ENCODE measurements at places on chromosomes 5 and 9. TPM values are rescaled to one million over a fixed set of nuclear protein-coding genes. Genes with fewer than 3 reads are reported as not detected.

GRCh38 chr5:74725331-74725730 lies 40.3 kb downstream of the HEXB start:
- H3K27me3 ChIP-seq, result no peaks in the 10 kb centered on the region
- DNase-seq, result no peak

DNA sequence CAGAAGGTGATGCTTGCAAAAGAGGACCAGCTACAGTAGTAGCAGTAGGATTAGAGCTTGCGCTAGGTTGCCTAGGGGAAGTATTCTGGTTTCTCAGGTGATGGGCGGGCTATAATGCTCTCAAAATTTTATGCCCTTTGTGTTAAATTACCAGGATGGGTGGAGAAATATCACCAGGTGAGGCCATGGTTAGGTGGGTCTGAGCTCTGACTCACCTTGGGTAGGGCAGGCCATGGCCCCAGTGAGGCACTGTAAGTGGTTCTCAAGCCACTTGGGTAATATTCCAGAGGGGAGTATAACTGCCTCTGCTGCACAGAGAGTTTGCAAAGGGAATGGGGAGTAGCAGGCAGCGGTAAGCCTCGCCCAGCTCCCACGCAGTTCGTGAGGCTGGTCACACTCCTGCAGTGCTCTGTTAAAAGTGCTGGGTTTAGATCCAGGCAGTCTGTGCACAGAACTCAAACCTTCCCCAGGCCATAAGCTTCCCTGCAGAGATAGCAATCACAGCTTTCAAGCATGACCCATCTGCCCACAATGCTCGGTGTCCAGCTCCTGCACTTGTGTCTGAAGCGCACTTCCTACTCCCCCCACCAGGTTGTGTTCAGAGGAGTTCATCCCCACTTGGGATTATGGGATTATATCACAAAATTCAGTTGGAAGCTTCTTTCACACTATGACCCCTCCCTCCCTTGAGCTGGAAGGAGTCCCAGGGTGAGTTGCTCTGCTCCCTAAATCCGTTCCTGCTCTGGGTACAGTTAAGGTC lies 575.0 kb downstream of the CHSY3 start:
- no peaks in the 10 kb centered on the region for H3K27me3 ChIP-seq
- H3K4me3 ChIP-seq, result no peak overlapping the region
- no peak for DNase-seq
- no peaks in the 10 kb centered on the region for H3K36me3 ChIP-seq
- no peak overlapping the region for H3K27ac ChIP-seq

- H3K27me3 ChIP-seq, result no peaks in the 10 kb centered on the region
- H3K36me3 ChIP-seq, result no peaks in the 10 kb centered on the region
- no peak for DNase-seq
- no peak overlapping the region for H3K27ac ChIP-seq
- no peak overlapping the region for H3K4me3 ChIP-seq
Measured at GRCh38 chr5:59582746-59583145, 310.8 kb downstream of the PDE4D start.

- no peak overlapping the region for H3K4me3 ChIP-seq
- H3K4me1 ChIP-seq, result no peaks in the 10 kb centered on the region
- DNase-seq, result no peak
- no peaks in the 10 kb centered on the region for H3K36me3 ChIP-seq
- H3K27ac ChIP-seq, result no peak overlapping the region
- no peaks in the 10 kb centered on the region for H3K27me3 ChIP-seq
Measured at GRCh38 chr5:102719886-102720285, 35.2 kb upstream of the PAM start.

DNA sequence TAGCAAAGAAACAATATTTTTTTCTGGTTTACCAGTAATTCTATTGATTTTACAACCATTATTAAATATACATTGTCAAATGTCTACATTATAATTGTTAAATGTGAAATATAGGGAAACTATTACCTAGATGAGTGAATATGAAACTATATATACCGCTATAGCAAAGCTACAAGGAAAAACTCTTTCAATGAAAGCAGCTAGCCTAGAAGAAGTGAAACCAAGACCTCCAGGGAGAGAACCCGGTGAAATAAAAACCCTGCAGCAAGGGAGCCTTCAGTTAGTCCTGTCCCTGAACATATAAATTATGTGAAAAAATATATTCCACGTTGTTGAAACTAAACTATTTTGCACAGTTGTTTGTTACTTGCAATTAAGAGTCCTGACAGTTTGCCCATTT lies 913.1 kb downstream of the EFNA5 start:
- DNase-seq, result no peak
- no peaks in the 10 kb centered on the region for H3K4me1 ChIP-seq
- no peak overlapping the region for H3K27ac ChIP-seq

GRCh38 chr5:108523360-108523759 lies 141.5 kb upstream of the FBXL17 start:
- no peak for DNase-seq
- no peaks in the 10 kb centered on the region for H3K27me3 ChIP-seq
- no peaks in the 10 kb centered on the region for H3K4me1 ChIP-seq
- no peaks in the 10 kb centered on the region for H3K36me3 ChIP-seq

DNA sequence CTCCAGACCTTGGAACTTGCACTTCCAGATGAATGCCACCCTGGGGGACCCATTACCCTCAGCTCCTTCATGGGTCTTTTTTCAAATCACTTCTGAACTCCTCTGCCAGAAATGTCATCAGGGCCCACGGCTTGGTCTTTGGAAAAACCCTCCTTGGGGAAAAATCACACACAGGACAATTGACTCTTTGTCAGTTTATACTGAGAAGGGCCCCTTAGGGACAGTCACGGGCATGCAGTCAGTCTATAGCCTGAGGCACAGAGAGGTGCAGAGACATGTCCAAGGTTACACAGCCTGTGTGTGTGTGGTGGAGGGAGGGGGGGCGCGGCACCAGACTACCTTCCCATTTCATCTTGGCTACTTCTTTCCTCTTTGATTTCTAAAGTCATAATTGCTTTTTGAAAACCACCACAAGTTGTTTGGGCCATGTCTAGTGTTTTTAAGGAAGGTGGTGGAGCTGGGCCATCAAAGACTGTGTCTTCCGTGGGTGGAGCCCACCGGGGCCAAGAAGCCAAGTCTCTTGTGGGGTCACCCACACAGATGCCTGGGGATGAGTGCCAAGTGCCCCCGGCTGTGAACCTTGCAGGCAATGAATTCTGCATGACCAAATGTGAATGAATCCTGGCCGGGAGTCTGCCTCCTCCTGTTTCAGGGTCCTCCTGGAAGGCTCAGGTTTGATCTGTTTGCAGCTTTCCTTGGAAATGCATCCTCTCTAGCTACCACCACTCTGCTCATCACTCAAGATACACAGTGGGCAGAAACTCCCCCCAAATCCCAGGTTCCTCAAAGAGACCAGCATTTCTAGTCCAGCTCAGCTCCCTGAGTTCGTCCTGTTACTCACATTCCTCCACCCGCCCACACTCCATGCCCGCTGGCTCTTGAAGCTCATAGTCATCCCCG lies 200.1 kb upstream of the TBC1D2 start:
- H3K27ac ChIP-seq, result no peak overlapping the region
- no peaks in the 10 kb centered on the region for H3K36me3 ChIP-seq
- DNase-seq, result no peak
- no peaks in the 10 kb centered on the region for H3K4me1 ChIP-seq

GRCh38 chr9:86488345-86488744 lies 134.1 kb upstream of the TUT7 start:
- H3K4me3 ChIP-seq, result no peak overlapping the region
- H3K36me3 ChIP-seq, result no peaks in the 10 kb centered on the region
- no peaks in the 10 kb centered on the region for H3K4me1 ChIP-seq
- no peak for DNase-seq
- no peaks in the 10 kb centered on the region for H3K27me3 ChIP-seq
- no peak overlapping the region for H3K27ac ChIP-seq

- H3K27ac ChIP-seq, result no peak overlapping the region
- no peaks in the 10 kb centered on the region for H3K4me1 ChIP-seq
- H3K36me3 ChIP-seq, result peaks cover 39% of the 10 kb centered on the region
- no peak overlapping the region for H3K4me3 ChIP-seq
Measured at GRCh38 chr5:115873392-115873791, 31.7 kb downstream of the AP3S1 start.

GRCh38 chr5:132394667-132395259 lies 25.3 kb downstream of the SLC22A5 start:
- H3K27me3 ChIP-seq, result no peaks in the 10 kb centered on the region
- no peak overlapping the region for H3K4me3 ChIP-seq
- DNase-seq, result no peak
- H3K4me1 ChIP-seq, result peaks cover 9% of the 10 kb centered on the region
- no peak overlapping the region for H3K27ac ChIP-seq

DNA sequence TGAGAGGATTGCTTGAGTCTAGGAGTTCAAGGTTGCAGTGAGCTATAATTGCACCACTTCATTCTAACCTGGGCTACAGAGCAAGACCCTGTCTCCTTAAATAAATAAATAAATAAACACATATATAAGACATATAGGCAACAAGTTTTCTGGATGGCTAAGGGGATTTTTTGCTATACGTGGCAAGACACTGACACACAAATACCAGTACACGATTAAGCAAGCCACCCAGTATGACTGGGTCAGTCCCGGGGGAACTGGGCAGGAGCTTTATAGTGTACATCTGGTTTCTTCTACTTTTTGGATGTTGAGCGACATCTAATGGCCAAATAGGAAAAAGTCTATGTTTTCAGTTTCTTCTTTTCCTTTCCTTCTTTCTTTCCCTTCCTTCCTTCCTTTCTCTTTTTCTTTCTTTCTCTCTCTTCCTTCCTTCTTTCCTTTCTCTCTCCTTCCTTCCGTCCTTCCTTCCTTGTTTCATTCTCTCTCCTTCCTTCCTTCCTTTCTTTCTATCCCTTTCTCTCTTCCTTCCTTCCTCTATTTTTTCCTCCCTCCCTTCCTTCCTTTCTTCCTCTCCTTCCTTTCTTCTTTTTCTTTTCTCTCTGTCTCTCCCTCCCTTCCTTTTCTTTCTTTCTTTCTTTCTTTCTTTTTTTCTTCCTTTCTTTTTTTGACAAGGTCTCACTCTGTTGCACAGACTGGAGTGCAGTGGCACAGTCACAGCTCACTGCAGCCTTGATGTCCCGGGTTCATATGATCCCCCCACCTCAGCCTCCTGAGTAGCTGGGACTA lies 47.0 kb upstream of the PLIN2 start:
- H3K36me3 ChIP-seq, result no peaks in the 10 kb centered on the region
- H3K27ac ChIP-seq, result no peak overlapping the region
- H3K4me3 ChIP-seq, result no peak overlapping the region
- no peaks in the 10 kb centered on the region for H3K27me3 ChIP-seq
- peaks cover 5% of the 10 kb centered on the region for H3K4me1 ChIP-seq
- peak; percentile 54 for DNase-seq

GRCh38 chr5:93243481-93243880 lies 337.5 kb downstream of the NR2F1-AS1 start:
- H3K27me3 ChIP-seq, result no peaks in the 10 kb centered on the region
- no peak overlapping the region for H3K4me3 ChIP-seq
- DNase-seq, result no peak
- peaks cover 3% of the 10 kb centered on the region for H3K4me1 ChIP-seq

- H3K36me3 ChIP-seq, result no peaks in the 10 kb centered on the region
- DNase-seq, result no peak
- H3K27ac ChIP-seq, result no peak overlapping the region
- no peaks in the 10 kb centered on the region for H3K27me3 ChIP-seq
Measured at GRCh38 chr5:66864240-66864884, 268.2 kb downstream of the MAST4 start.

GRCh38 chr5:78706825-78707224 lies 58.3 kb upstream of the LHFPL2 start:
- H3K27me3 ChIP-seq, result no peaks in the 10 kb centered on the region
- H3K36me3 ChIP-seq, result no peaks in the 10 kb centered on the region
- H3K4me3 ChIP-seq, result no peak overlapping the region
- DNase-seq, result no peak

DNA sequence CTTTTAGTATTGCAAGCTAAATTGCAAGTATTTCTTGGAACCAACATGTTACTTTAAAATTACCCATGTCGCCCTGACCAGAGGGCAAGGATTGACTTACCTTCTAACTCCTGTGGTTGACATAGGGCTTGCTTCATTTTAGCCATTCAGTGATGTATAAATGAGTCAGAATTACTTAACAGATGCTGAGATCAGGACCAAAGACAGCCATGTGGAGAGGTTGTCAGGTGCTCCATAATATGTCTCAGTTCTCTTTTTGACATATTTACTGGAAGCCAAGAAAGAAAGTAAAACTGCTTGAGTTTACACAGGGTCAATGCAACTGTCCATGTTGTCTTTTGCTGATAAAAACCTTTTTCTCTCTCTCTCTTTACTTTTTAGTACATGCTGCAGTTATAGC lies 33.2 kb downstream of the F2RL2 start:
- H3K36me3 ChIP-seq, result no peaks in the 10 kb centered on the region
- no peaks in the 10 kb centered on the region for H3K4me1 ChIP-seq
- no peak for DNase-seq
- no peaks in the 10 kb centered on the region for H3K27me3 ChIP-seq

- DNase-seq, result no peak
- no peak overlapping the region for H3K27ac ChIP-seq
- no peaks in the 10 kb centered on the region for H3K27me3 ChIP-seq
Measured at GRCh38 chr5:151952238-151952637, 27.6 kb upstream of the GLRA1 start.

DNA sequence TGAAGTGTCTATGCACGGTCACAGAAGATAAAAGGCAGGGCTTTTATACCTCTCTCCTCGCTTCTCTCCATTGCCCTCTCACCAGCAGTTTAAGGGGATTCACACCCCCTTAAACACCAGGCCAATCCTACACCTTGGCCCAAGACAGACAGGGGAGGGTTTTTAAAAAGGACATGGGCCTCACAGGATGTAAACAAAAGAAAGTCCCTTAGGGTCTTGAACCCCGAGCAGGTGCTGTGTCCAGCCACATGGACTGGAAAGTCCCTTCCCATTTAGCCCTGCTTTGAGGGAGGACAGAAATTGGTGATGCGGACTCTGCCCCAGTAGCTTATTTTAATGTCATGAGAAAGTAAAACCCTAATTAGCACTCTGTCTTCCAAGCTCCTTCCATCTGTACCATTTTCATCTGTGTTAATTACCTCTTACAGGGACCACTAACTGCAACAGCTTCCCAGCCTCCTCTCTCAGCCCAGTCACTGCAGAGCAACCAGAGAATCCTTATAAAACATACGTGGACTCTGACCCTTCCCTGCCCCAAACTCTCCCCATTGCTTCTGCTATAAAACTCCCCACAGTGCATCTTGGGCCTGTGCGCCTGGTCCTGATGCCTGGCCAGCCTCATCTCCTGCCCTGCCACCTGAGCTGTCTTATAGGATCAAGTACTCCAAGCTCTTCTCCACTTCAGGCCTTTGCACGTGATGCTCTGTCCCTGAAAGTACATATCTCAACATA lies 16.7 kb downstream of the WHRN start:
- H3K4me1 ChIP-seq, result no peaks in the 10 kb centered on the region
- no peak overlapping the region for H3K27ac ChIP-seq
- no peak overlapping the region for H3K4me3 ChIP-seq
- no peaks in the 10 kb centered on the region for H3K36me3 ChIP-seq
- no peaks in the 10 kb centered on the region for H3K27me3 ChIP-seq

- no peak overlapping the region for H3K4me3 ChIP-seq
- no peak overlapping the region for H3K27ac ChIP-seq
- DNase-seq, result no peak
- no peaks in the 10 kb centered on the region for H3K4me1 ChIP-seq
- no peaks in the 10 kb centered on the region for H3K36me3 ChIP-seq
Measured at GRCh38 chr9:36939655-36940499, 94.2 kb downstream of the PAX5 start.

GRCh38 chr5:16593628-16594027 lies 23.2 kb downstream of the RETREG1 start:
- no peaks in the 10 kb centered on the region for H3K27me3 ChIP-seq
- no peak overlapping the region for H3K27ac ChIP-seq
- no peak overlapping the region for H3K4me3 ChIP-seq
- peaks cover 4% of the 10 kb centered on the region for H3K4me1 ChIP-seq
- DNase-seq, result no peak

Gene SARDH
- total RNA-seq, result 0.69 TPM

Gene CAMLG
- 20.9 TPM for total RNA-seq

Gene CDH9
- not detected for total RNA-seq

Gene TMEM215
- total RNA-seq, result not detected

Gene TCF7
- 2.9 TPM for total RNA-seq

Gene FOXD4L4
- total RNA-seq, result not detected

Gene MARCOL
- not detected for total RNA-seq

Gene ZNF300
- 0.30 TPM for total RNA-seq
